Activated CD4-positive, alpha-beta T cell treated with anti-CD3 and anti-CD28 coated beads for 48 hours (primary cell): ENCODE measurements at places on chromosomes 2 and 18.

DNA sequence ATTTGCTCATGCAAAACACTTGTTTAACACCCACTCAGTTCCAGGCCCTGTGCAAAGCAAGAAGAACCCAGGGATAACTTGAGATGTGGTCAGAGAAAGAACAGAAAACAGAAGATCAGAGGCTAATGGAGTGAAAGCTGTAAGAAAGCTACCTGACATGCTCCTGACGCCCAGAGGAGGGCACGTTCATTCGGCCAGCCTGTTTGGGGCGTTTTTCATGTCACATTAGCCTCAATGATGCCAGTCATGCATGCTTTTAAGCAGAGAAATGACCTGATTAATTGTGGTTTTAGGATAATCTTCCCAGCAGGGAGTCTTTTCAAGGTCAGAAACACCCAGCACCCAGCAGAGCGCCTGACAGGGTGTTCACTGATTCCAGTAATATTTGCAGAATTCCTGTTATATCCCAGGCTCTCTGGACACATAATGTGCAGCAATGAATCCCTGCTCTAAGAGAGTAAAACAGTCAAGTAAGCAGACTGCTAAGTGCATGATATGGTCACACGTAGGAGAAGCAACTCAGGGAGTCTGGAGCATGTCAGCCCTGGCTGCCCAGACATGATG lies 320.0 kb downstream of the LRATD1 start:
- no peak for DNase-seq

DNA sequence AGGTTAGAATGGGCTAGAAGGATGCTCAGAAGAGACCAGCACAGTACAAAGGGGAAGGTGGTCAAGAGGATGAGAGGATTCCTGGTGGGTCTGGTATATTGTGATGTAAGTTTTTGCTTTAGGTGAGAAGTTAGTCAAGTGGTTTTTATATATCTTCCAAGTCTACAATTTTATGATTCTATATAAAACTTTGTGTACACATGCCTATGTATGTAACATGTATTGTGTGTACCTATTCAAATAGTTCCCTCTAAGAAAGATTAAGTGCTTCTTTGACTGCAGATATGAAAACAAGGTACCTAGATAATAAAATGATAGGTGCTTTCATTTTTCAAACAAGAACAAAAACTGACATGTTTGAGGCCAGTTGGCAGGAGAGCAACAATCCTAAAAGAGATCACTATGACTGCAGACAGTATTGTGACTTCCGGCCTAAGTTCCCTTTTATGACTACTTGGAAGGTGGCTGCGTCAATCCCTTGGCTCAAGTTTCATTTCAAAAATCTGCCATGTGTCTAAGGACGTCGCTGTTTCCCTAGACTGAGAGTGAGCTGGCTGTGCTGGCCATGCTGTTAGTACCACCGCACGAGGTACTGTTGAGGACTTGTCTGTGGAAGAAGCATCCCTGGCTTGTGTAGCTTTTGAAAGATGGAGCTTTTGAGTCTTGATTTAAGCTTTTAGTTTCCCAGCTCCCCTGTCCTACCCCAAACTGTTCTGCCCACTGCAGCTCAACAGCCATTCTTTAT lies 123.1 kb downstream of the PRPF40A start:
- DNase-seq, result peak; percentile 16

GRCh38 chr2:160715428-160715827 lies 221.8 kb upstream of the RBMS1 start:
- DNase-seq, result no peak

DNA sequence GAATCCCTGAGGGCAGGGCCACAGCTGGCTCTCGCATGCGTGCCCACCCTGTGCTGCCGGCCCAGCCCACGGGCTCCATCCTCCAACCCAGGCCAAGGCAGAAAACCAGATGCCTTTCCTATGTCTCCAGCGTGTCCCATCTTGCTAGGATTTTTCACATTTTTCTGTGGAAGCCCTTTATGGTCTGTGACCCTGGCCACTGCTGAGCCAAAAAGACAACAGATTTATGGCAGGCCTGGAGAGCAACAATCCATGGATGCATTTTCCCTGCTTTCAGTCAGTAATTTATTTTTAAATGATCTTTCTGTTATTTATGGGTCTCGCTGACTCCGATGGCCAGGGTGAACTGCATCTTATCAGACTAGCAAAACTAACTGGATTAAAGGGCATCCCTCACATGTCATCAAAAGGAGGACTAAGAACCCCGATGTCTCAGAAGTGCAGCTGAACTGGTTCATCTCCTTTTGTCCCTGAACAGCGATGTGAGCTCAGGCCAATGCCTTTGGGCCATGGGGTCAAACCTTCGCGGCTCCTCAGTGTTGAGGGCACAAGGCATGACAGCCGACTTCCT lies 346.0 kb downstream of the CYRIA start:
- DNase-seq, result no peak

DNA sequence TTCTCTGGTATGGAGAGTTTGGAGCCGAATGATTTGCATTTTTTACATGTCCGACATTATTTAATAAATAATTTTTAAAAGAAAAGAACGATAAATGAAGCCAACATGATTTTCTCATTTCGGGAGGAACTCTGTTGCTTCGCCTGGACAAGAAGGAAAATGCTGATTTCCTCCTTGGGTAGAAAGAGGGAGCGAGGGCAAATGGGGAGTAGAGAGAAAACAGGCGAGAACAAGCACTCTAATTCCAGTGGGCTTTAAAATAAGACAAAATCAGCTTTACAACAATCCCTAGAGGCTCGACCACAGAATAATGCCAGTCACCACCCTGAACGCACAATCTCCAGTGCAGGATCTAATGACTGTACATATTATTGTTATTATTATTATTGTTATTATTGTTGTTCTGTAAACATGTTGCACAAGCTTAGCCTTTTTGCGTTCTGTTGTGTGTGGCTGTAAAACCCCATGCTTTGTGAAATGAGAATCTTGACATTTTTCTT lies 3.7 kb downstream of the DLX1 start:
- no peak for DNase-seq

DNA sequence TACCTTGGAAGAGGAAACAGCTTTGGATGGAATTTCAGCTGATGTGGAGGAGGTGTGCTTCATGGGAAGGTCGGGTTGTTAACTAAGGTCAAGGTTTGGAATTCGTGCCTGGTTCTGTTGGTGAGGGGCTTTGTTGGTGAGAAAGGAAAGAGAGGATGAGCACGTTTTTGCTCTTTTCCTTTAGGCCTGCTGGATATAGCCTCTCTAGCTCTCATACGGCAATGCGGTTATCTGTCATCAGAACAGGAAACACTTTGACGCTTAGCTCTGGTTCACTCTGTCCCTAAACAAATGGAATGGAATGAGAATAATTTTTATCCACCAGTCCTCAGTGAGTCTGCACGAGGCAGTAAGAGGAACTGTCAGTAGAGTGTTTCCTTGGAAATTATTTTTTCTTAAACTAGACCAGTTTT lies 169.7 kb upstream of the NOSTRIN start:
- no peak for DNase-seq

GRCh38 chr2:20972110-20972509 lies 71.8 kb downstream of the APOB start:
- DNase-seq, result no peak

DNA sequence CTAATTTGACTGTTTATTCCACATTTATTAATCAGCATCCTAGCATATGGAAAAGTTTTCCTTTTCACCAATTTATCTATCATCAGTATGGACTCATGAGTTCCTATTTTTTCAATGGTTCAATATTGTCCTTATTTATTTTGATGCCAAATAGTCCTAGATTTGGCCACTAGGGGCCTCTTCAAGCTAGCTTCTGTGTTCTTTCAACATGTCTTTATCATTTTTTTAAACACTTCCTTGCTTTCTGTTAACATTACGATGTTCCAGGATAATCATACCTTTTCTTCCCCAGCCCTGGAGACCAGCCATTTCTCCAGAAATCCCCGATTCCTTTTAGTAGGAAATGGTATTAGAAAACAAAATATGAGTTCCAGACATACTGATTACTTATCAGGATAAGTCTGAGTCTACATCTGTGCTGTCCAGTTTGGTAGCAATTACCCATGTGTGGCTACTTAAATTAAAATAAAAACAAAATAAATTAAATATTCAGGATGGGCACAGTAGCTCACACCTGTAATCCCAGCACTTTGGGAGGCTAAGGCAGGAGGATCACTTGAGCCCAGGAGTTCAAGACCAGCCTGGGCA lies 70.6 kb downstream of the RPE start:
- no peak for DNase-seq

- DNase-seq, result no peak
Measured at GRCh38 chr2:235709124-235709813, 215.4 kb downstream of the AGAP1 start.

DNA sequence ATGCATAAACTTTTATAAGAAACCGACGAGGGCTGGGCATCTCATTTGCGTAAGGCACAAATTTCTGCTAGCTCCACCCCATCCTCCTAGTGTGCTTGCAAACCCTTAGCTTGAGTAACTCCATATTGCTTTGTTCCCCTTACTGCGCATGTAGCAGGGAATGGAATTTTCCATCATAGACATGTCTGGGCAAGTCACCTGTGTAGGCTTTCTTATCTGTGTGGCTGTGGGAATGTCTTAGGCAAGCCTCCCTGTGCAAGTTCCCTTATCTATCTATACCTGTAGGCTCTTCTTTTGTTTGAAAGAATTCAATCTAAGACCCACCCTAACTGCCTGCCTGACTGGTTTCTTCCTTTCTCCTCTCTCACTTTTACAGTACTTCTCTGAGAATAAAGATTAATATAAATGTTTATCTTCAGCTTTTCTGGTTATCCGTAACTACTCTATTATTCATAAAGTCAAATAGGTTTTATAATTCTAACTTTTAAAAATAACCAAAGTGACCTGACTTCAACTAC lies 217.6 kb upstream of the FIGN start:
- DNase-seq, result no peak

DNA sequence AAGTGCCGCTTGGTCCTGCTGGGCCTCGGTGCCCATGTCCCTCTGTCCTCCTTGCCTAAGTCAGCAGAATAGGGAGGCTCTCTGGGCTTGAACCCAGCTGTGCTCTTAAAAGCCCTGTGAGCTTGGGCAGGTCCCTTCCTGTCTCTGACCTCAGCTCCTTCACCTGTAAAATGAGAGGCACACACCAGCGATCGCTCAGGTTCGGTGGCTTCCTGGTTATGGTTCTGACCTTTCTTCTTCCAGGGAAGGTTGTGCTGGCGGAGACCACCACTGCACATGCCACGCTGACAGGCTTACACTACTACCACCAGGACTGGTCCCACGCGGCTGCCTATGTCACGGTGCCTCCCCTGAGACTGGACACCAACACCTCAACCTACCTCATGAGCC lies 36.1 kb upstream of the MAPRE3 start:
- no peak for DNase-seq

- no peak for DNase-seq
Measured at GRCh38 chr2:48423376-48423775, 106.6 kb upstream of the STON1 start.

DNA sequence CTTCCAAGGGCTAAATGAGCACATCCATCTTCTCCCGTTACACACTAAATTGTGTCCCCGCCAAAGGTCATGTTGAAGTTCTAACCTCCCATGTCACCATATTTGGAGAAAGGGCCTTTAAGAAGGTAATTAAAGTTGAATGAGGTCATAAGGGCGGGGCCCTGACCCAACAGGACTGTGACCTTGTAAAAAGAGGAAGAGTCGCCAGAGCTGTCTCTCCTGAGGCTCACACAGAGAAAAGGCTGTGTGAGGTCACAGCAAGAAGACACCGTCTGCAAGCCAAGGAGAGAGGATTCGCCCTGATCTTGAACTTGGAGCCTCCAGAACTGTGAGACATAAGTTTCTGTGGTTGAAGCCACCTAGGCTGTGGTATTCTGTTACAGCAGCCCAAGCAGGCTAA lies 24.1 kb downstream of the TRABD2A start:
- DNase-seq, result peak; percentile 67

DNA sequence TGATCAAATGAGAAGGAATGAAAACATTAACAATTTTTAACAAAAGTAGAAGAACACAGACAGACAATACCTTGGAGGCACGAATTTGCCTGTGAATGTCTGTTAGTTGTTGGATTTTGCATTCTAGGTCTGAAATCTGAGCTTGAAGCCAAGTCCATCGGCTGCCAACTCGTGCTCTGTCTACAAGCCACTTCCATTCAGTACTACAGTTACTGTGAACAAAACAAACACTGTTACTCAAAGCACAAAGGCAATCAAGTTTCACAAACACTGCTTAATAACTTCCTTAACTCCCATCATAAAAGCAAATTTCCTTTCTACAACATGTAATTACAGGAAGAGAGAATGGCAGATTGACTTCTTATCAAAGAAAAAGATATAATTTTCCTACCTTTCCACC lies 42.2 kb downstream of the KANSL1L start:
- DNase-seq, result no peak

- DNase-seq, result no peak
Measured at GRCh38 chr2:26488463-26489212, 10.7 kb upstream of the OTOF start.

- peak; percentile 32 for DNase-seq
Measured at GRCh38 chr2:232761301-232761907, 15.0 kb downstream of the KCNJ13 start.

GRCh38 chr2:99779276-99779675 lies 289.5 kb upstream of the REV1 start:
- DNase-seq, result no peak

- no peak for DNase-seq
Measured at GRCh38 chr2:160252278-160252887, 52.3 kb upstream of the ITGB6 start.

DNA sequence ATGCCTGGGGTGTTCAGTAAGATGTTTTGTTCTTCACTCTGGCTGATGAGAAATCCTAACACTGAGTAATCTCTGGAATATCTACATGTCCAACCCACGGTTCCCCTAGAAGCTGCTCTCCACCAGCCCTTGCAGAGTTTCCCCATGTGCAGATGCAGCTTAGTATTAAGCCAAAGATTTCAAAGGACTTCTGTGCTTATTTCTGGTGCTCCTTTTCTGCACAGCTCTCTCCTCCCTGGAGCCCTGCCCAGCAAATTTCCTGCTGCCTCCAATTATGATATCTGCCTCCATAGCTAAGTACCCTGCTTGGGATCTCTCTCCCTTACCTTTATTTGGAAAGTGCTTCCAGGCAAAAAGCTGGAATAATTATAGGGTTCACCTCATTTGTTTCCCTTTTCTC lies 949.3 kb downstream of the BCL11A start:
- no peak for DNase-seq

GRCh38 chr2:1707771-1708418 lies 36.4 kb downstream of the PXDN start:
- DNase-seq, result no peak
